DMS79 treated with DMSO at 0.1 percent for 48 hours (cell line): ENCODE measurements at places on chromosomes 2 and 18.

- no peak for DNase-seq
Observed at GRCh38 chr2:229586746-229587705, 127.3 kb downstream of the DNER start.

DNA sequence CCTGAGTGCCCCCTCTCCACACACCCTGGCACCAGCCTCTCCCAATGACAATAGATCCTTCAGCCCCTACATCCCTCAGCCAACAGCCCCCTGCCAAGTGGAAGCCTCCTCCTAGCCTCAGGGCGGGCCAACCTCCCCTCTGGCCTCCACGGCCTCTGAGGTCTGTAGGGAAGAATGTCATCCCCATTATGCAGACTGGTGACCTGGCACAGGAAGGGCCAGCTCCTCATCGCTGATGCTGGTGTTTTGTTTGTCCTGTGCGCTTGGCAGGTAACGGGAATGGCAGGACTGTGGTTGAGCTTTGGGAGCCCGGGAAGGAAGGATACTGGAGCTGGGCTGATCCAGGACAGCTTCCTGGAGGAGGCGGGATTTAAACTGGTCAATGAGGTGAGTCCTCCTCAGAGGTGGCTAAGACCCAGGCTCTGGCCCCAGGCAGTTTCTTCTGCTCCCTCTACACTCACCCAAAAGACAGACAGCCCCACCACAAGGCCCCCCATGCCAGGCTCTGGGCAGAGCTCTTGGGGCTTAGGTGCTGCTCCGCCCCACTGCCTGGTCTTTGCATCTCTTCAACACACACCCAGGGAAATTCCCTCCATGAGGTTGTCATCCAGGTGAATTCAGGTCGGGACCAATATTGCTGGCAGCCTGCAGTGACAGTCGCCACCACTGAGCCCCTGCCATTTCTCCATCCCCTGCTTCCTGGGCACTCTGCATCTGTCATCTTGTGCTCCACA, 75.2 kb upstream of the SMAD7 start:
- no peak for DNase-seq

- no peak for DNase-seq
Observed at GRCh38 chr2:84939426-84940087, 31.4 kb upstream of the KCMF1 start.

DNA sequence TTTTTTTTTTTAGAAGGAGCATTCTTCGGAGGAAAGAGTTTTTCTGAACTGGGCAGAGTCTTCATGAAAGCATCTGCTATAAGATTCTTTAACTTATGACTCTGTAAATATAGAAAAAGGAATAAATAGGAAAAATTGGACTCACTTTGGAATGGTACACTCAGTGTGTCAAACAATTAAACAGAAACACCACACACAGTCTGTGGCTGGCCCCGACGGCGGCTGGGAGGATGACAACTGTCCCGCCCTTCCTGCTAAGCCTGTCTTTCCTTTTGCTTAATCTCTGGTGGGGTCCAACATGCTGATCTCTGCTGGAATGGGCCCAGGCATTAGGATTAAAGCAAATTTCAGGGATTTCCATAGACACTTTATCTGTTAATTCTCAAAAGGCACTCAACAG, 12.5 kb upstream of the RAB31 start:
- no peak for DNase-seq

GRCh38 chr2:218996937-218997336, 3.7 kb upstream of the CRYBA2 start:
- DNase-seq, result peak; percentile 44

DNA sequence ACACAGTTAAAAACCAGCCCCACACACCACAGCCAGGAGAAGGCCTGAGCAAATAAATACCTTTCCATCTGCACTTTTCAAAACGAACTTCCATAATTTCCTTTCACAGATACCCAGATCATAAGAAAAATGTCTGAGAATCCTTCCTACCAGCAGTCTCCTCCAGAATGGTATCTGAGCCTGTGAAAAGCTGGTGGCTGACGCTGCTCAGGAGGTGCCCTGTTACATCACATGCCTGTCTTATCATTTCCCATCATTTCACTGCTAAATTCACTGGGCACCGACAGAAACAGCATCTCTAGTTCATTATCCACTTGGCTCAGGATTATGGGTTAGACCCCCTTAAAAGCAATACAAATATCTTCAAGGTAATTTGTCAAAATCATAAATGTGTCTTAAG, 4.4 kb downstream of the CRACDL start:
- DNase-seq, result no peak

GRCh38 chr2:18209934-18210639, 331.6 kb downstream of the KCNS3 start:
- DNase-seq, result no peak

- DNase-seq, result peak; percentile 38
Observed at GRCh38 chr2:175698061-175698460, 304.0 kb downstream of the LNPK start.

DNA sequence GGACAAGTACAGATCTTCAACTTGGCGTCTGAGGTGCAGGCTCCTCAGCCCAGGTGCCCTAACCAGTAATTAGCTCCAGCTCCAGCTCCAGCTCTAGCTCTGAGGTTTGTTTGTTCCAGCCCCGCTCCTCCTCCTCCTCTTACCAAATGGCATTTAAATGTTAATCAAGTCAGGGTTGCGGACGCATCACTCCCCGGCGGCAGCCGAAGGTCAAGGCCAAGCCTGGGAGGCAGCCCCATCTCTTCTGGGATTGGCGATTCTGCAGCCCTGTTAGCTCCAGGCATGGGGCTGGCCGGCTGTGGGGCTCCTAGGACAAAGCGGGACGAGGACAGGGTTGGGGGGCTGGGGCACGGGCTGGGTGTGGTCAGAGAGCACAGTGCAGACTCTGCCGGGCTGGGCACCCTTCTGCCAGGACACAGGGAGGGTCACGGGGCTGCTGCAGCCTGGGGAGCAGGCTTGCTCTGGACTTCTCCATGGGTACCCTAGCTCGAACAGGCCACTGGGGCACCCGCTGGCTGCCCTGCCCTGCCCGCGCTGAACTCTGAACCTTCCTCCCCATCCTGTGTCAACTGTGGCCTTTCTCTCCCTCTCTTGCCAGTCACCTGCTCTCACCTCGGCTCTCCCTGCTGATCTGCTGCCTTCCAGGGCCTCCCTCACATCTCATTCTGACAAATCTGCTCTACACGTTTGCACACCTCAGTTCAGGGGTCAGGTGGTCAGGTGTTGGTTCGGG, 203.3 kb downstream of the CELF4 start:
- no peak for DNase-seq

- no peak for DNase-seq
Observed at GRCh38 chr2:165313509-165313908, 74.3 kb downstream of the SCN2A start.

DNA sequence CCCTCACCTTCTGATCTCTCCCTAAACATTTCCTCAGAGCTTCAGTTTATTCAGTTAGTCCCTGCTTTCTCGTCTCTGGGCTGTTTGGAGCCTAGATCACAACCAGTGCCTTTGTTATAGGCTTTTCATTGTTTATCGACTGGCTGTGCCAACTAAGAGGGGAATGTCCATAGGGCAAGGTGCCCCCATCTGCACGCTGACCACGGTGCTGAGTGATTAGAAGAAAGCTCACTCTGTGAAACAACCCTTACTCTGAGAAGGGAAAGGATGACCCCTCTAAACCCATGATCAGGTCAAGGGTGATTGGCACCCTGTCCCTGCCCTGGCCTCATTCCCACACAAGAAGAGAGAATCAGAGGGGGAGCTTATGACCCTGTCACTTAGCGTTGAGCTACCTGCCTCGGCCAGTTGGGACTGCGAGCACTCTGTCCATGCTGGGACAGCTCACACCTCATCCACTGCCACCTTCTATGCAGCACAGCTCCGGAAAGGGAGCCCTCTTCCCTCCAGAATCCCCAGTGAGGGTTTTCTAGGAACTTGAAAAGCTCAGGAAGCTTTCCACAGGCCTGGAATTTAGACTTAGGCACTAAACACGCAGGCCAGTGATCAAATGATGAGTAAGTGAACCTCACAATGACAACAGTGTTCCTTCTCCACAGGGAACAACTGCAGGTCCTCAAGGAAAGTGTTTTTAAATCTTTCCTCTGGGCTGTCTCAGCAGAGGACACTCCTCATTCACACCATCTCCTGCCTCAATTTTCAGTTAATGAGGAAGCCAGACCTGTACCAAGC, 2.3 kb upstream of the ACTG2 start:
- DNase-seq, result no peak

GRCh38 chr2:174623690-174624089, 26.1 kb upstream of the WIPF1 start:
- no peak for DNase-seq
